GOT3 (cell line): ENCODE measurements at places on chromosomes 16 and 17.
A peak's percentile ranks its signal among the peaks of the same experiment; 100 is the strongest.

- peak; percentile 28 for DNase-seq
These were observed 381.6 kb upstream of the ASIC2 start for GRCh38 chr17:33674685-33675084.

- DNase-seq = no peak
These were observed 1.4 kb downstream of the CDH11 start for GRCh38 chr16:65120461-65120830.

GRCh38 chr17:42873315-42873714, 22.3 kb downstream of the AOC3 start:
- no peak for DNase-seq

- no peak for DNase-seq
These were observed 142.6 kb upstream of the PLCG2 start for GRCh38 chr16:81636298-81636993.

GRCh38 chr17:21171309-21171922, 42.5 kb downstream of the TMEM11 start:
- DNase-seq = no peak

DNA sequence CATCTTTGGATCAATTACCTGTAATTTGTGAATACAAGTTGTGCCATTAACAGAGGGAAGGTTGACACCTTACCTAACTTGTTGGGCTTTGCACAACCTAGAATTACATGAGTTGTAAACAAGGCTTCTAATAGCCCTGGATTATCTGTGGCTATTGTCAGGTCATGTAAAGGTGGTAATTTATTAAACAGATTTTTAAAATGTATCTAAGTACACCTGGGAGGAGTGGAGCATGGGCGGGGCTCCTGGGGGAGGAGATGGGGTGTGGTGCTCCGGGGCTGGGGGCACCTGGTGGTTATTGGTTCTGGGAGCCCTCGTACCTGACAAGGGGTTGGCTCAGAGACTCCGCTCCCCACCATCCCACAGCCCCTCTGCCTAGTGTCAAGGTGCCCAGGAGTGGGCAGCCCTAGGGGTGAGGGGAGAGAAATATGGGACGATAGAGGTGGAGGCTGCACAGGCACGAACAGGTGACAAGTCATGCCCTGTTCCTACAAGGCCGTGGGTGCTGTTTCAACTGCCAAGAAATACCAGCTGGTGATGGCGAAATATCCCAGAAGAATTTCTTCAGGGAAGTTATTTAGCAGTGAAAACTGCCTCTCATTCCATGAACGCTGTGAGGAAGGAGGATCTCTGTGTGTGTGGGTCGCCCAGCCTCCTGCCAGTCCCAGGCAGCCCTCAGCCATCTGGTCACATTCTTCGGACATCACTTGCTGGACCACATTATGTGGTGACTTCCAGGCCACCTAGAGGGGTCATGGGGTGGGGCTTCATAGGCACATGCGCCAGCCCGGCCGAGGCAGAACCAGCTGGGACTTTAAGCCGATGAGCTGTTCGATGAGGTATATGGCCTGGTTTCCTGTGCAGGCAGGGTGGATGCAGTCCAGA, 55.5 kb upstream of the IRX3 start:
- no peak for DNase-seq

- no peak for DNase-seq
These were observed 174.6 kb downstream of the TOX3 start for GRCh38 chr16:52372313-52372712.
